ENCODE measurements at places on chromosomes 3 and 15.

GRCh38 chr3:149245738-149246451, 24.3 kb upstream of the CP start:
- no peak for DNase-seq

DNA sequence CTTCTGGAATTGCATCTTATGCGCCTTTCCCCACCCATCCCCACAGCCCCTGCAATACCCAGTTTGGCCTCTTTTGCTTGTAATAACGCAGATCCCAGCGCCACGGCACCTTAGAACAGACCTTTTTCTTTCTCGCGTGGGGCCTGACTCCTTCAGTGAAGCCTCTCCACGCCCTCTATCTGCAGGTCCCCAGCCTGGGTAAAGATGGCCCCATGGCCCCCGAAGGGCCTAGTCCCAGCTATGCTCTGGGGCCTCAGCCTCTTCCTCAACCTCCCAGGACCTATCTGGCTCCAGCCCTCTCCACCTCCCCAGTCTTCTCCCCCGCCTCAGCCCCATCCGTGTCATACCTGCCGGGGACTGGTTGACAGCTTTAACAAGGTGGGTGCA, 594 bp downstream of the CRELD1 start:
- no peak for DNase-seq

GRCh38 chr3:43255662-43256061, 30.7 kb upstream of the SNRK start:
- DNase-seq, result no peak

GRCh38 chr3:70137366-70137765, 137.8 kb downstream of the SAMMSON start:
- DNase-seq, result no peak

GRCh38 chr15:20351448-20351971, 190.1 kb downstream of the GOLGA6L6 start:
- no peak for DNase-seq

- no peak for DNase-seq
Measured at GRCh38 chr15:76155731-76156130, 95.9 kb downstream of the TMEM266 start.

- peak; percentile 40 for DNase-seq
Measured at GRCh38 chr3:157104928-157105652, 54.9 kb downstream of the CCNL1 start.

DNA sequence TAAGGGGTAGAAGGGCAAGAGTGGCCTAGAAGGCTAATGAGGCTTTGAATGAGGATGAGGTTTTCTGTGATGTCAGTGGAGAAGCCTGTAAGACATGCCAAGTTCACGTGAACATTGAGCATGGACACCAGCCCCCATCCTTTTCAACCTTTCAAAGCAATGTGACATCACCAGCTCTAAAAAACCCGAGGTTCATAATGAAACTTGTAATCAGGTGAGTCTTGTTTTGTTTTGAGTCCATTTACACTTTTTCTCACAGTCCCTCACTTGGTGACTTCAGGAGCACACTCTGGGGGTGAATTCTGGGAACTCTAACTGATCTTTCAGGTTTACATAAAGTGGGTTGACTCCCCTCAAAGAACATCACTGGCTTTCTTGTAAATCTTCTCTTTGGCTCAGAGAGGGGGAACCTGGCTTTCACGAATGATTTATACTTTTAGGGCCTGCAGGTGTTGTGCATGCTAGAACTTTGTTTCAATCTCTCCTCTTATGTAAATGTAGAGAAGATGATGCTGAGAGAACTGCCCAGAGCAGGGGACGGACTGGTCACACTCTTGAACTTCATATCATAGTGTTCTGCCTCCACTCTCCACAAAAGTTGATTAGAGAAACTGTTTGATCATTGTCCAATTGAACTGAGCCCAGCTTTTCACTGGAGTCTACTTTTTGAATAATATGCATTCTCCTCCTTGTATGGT, 224.7 kb upstream of the SATB1 start:
- no peak for DNase-seq

- peak; percentile 58 for DNase-seq
Measured at GRCh38 chr15:43777267-43777914, 625 bp upstream of the ELL3 start.

DNA sequence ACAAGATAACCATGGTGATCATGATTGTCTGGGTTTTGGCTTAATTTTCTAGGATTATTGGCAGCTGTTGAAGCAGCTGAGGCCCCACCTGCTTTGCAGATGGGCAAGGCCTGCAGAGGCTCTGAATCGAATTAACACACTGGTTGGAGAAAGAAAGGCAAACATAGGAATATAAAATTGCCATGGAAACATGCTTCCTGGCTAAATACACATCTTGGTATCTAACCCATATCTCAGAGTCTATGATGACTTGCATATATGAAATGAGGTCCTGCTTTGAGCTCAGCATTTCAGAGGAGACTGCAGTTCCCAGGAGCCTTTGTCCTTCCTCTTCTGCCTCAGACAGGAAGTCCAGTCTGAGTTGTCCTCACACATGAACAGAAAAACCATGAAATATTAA, 24.3 kb upstream of the SV2B start:
- no peak for DNase-seq

DNA sequence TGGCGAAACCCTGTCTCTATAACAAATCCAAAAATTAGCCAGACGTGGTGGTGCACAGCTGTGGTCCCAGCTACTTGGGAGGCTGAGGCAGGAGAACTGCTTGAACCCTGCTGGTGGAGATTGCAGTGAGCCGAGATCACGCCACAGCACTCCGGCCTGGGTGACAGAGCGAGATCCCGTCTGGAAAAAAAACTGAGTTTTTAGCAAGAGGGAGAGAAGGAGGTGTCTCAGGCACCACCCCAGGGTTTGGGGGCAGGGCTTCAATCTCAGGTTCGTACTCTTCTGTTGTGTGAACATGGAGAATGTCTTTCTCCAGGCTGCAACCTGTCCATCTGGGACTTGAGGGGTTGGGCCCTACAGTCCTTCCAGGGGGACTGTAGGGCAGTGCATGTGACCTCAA, 2.7 kb downstream of the CHRNA3 start:
- DNase-seq, result no peak

GRCh38 chr3:120568598-120568997, 27.5 kb upstream of the NDUFB4 start:
- no peak for DNase-seq

DNA sequence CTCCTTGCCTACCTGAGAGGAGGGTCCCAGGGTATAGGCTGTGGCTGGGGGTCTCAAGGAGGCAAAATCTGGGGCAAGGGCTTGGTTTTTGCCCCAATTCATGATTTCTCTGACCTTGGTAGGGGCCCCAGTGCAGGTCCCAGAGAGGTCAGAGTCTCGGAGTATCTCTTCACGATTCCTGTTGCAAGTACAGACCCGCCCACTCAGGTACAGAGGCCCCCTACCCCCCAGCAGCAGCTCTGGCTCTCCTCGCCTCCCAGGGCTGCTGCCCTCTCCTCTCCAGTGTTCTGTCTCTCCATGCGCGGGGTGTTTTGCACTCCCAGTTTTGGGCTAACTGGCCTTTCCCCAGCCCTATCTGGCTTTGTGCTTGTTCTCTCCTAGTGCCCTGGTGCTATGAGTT, 5.4 kb upstream of the JMJD7 start:
- DNase-seq, result no peak

DNA sequence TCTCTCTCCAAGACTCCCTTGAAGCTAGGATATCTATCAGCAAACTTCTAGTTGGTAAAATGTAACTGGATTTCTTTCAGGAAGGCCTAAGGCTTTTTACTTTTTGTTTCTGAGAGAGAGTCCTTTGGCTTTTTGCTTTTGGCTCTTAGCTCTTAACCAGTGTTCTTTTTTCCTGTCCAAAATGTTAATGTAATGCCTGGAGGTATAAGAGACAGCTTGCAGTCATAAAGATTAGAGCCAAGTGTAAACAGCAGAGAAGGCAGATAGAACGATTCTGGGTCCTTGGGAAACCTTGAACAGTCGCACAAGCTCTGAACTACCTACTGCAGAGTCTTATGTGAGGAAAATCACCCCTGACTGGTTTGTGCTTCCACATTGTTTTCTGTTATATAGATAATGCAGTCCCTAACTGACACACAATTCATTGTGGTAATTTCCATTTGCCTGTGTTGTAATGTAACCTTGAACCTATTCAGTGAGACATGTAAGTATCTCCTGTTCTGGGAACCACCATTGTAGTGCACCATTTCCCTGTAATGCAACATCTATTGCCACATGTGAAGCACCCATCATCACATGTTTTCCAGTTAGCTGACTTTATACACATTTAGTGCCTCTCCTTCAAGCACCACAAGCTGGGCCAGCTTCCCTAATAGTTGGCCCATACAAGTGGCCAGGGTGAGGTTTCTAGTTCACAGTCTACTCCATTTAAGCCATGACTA, 1311.9 kb downstream of the ROBO1 start:
- no peak for DNase-seq

DNA sequence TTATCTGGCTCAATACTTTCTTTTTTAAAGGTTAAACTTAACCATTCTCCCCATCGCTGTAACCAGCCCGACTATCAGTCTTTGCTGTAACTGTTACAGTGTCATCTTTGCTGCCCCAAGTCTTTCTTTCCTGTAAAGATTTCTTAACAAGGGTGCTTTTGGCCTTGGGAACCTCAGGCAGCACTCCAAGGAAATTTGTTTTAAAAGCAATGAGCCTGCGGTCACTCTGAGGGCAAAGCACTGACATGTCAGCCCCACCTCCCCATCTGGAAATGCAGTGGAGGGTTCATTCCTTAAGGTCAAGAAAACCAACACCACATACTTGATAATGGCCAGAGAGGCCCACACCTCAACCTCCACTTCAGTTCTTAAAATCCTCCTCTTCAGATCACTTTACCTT, 3.2 kb downstream of the TRANK1 start:
- DNase-seq, result no peak

- DNase-seq, result no peak
Measured at GRCh38 chr15:43293432-43293831, 26.7 kb upstream of the TGM5 start.

DNA sequence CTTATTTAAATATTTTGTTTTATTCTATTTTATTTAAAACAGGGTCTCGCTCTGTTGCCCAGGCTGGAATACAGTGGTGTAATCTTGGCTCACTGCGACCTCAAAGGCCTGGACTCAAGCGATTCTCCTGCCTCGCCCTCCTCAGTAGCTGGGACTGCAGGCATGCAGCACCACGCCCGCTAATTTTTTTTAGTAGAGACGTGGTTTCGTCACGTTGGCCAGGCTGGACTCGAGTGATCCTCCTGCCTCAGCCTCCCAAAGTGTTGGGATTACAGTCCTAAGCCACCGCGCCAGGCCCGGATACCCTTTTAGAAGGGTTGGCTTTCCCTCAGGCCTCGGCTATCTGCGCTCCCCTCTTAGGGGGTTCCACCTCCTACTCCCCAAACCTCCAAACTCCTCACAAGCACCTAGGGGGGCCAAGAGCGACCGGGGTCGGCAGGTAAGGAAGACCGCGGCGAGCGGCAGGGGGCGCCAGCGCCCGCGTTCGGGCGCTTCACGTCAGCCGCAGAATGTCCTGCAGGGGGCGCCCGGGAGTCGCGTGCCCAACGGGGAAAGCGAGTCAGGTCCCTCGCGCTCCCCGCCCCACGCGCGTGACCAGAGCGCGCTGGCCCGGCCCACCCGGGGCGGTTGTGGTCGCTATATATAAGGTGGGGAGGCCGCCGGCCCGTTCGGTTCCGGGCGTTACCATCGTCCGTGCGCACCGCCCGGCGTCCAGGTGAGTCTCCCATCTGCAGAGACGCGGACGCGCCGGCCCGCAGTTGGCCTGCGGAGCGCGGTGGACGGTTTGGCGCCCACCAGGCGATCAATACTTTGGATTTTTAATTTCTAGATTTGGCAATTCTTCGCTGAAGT, 51.8 kb upstream of the GATM start:
- DNase-seq, result no peak

DNA sequence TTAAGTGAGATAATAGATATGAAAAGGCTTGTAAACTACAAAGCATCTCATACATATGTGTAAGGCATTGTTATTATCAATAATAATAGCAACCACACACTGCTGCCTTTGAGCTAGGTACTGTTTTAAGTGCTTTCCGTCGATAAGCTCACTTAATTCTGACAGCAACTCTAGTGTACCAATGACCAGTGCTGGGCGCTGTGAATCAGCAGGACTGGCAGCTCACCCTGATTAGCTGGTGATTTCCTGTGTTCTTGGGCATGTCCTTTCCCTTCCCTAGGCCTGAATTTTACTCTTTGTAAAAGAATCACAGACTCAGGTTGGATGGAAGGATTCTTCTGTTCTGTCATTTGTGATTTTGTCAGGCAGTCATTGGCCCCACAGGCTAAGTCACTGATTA, 215.6 kb downstream of the LPP start:
- DNase-seq, result no peak

DNA sequence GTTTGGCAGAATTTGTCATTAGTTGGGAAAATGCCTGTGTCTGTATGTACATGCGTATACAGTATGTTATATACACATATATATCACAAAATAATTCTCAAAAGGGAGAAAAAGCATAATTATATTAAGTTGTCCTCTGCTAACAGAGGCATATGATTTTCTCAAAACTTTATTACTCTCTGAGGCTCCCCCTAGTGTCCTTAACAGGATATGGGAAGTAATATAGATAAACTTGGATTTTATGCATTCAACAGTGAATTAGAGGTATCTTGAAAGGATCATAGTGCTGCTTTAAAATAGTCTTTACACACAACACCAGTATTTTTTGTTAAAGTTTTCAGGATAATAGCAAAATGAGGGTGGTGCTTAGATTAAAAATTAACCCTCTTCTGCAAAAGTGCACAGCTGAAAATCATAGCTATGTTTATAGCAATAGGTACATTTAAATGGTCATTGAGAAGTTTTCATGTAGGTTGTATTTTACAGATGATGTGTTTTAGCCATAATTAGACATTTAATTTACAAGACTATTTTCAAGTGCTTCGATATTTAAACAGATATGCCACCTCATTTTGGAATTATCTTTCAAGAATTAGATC, 454.0 kb upstream of the ROBO2 start:
- no peak for DNase-seq

DNA sequence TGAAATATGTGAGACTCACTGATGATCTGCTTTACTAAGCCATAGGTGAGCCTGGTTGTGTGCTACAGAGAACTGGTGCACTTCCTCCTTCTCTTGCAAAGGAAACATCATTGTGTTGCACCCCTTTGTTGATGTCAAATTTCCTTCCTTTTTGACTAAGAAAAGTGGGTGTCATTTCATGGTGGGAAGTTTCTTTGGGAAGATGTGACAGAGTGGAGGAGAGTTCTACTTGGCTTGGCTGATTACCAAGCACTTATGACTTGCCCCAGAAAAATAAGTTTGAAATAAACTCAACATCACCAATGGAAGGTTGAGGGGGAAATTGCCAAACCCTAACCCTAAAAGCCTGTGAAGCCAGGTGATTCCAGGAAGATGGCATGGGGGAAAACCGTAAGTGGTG, 53.5 kb upstream of the KIF23 start:
- DNase-seq, result no peak

DNA sequence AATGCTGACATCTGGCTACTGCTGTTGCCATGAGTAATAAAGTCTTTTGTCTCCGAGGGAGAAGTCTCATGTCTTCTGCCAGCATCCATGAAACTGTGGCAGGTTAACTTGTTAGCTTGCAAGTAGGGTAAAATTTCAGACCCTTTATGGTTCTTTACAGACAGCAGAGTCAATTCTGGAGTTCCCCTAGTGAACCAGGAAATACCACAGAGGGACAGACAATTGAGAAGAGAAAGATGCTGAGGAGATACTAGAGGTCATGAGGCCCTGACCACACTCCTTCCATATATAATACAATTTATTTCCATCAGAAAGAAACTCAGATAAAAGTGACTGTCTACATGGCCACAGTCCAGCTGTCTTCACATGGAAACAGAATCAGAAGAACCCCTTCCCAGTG, 38.1 kb downstream of the NMNAT3 start:
- DNase-seq, result no peak

GRCh38 chr3:178456621-178457285, 79.5 kb upstream of the KCNMB2 start:
- no peak for DNase-seq
